Uterus (tissue), 4 donors: ENCODE measurements at places on chromosomes 3 and 15. TPM values are rescaled to one million over a fixed set of nuclear protein-coding genes. Genes with fewer than 3 reads are reported as not detected.

DNA sequence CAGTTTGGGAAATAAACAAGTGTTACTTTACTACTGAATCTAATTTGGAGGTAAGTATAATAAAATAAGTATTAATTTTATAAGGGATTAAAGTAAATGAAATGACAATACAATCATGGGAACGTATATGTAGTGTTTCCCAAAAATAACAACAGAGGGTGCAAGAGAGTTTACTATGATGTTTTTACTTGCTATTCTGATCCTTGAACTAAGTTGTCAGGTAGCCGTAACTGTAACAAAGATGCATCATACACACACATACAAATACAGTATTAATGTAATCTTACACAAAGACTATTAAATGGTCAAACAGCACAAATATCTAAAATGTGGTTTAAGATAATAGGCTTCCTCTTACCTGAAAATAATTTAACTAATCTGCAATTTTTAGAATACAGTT, 311.4 kb downstream of the TBC1D5 start:
- no peak overlapping the region for H3K27ac ChIP-seq
- H3K27me3 ChIP-seq: no peaks in the 10 kb centered on the region
- no peaks in the 10 kb centered on the region for H3K36me3 ChIP-seq
- H3K4me3 ChIP-seq: no peak overlapping the region

Gene CYP8B1
- not detected for total RNA-seq

- H3K27me3 ChIP-seq: no peaks in the 10 kb centered on the region
- H3K4me3 ChIP-seq: no peak overlapping the region
- no peak overlapping the region for H3K27ac ChIP-seq
These were observed 122.6 kb downstream of the CADM2 start for GRCh38 chr3:85081191-85081906.

Gene SCAMP2
- 17.4 TPM for total RNA-seq

GRCh38 chr3:125395091-125395490, 20.0 kb upstream of the ZNF148 start:
- H3K4me3 ChIP-seq: no peak overlapping the region
- no peak overlapping the region for H3K27ac ChIP-seq
- H3K27me3 ChIP-seq: no peaks in the 10 kb centered on the region
- no peak for DNase-seq
- no peaks in the 10 kb centered on the region for H3K4me1 ChIP-seq

DNA sequence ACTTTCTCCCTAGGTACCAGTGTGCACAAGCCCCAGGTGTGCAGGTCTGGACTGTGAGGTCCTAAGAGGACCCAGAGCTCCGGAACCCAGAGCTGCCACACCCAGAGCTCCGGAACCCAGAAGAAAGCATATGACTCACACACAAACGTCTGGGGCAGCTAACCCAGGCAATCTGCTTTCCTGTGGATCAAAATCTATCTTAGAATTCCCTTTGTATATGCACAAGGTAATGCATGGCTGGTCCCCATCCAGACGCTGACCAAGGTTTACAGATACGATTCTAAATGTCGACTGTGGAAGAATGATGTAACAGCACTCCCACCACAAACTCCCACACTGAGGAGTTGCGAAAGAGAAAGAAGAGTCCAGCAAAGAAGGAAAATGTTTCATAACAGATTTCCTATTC, 15.7 kb downstream of the KCNMB2 start:
- no peak overlapping the region for H3K27ac ChIP-seq
- no peaks in the 10 kb centered on the region for H3K36me3 ChIP-seq
- DNase-seq: peak; percentile 45
- H3K4me3 ChIP-seq: no peak overlapping the region

- H3K36me3 ChIP-seq: no peaks in the 10 kb centered on the region
- H3K27ac ChIP-seq: no peak overlapping the region
- no peaks in the 10 kb centered on the region for H3K27me3 ChIP-seq
- H3K4me1 ChIP-seq: no peaks in the 10 kb centered on the region
These were observed 163.4 kb downstream of the XXYLT1 start for GRCh38 chr3:195107593-195107992.

GRCh38 chr3:149516920-149517319, 42.4 kb downstream of the TM4SF4 start:
- no peaks in the 10 kb centered on the region for H3K36me3 ChIP-seq
- no peak for DNase-seq
- no peak overlapping the region for H3K27ac ChIP-seq
- H3K27me3 ChIP-seq: no peaks in the 10 kb centered on the region
- H3K4me3 ChIP-seq: no peak overlapping the region

GRCh38 chr3:194573680-194574437, 59.4 kb downstream of the TMEM44 start:
- no peak for DNase-seq
- H3K36me3 ChIP-seq: no peaks in the 10 kb centered on the region
- no peak overlapping the region for H3K4me3 ChIP-seq
- H3K4me1 ChIP-seq: no peaks in the 10 kb centered on the region
- H3K27me3 ChIP-seq: no peaks in the 10 kb centered on the region
- no peak overlapping the region for H3K27ac ChIP-seq

- no peak overlapping the region for H3K4me3 ChIP-seq
- no peaks in the 10 kb centered on the region for H3K36me3 ChIP-seq
- no peak for DNase-seq
- no peak overlapping the region for H3K27ac ChIP-seq
These were observed 510.4 kb upstream of the AGTR1 start for GRCh38 chr3:148187296-148187695.

DNA sequence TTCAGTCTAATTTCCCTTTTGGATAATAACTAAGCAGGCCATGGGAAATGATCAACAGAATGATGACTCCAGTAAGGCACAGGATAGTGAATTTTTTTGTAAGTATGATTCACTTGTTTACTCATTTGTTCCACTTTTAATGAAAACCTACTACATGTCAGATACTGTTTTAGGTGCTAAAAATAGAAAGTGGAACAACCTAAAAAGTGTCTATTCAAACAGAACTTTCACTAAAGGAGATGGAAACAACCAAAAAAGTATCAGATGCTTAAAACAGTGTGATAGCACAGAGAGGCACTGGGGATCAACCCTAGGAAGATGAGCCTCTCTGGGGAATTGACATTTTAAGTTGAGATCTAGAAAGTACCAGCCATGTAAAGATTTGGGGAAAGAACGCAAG, 11.1 kb downstream of the RYK start:
- no peaks in the 10 kb centered on the region for H3K36me3 ChIP-seq
- DNase-seq: no peak
- peak overlapping the region; percentile 46 for H3K27ac ChIP-seq
- no peak overlapping the region for H3K4me3 ChIP-seq
- no peaks in the 10 kb centered on the region for H3K4me1 ChIP-seq
- H3K27me3 ChIP-seq: no peaks in the 10 kb centered on the region

- no peak overlapping the region for H3K4me3 ChIP-seq
- H3K27ac ChIP-seq: no peak overlapping the region
- H3K27me3 ChIP-seq: no peaks in the 10 kb centered on the region
- H3K4me1 ChIP-seq: no peaks in the 10 kb centered on the region
These were observed 633.1 kb downstream of the ZPLD1 start for GRCh38 chr3:103067963-103068362.

- H3K27me3 ChIP-seq: no peaks in the 10 kb centered on the region
- H3K4me1 ChIP-seq: no peaks in the 10 kb centered on the region
- no peak overlapping the region for H3K4me3 ChIP-seq
- no peak overlapping the region for H3K27ac ChIP-seq
These were observed 3.9 kb downstream of the SCN5A start for GRCh38 chr3:38645601-38646000.

Gene GOLGA6L10
- 2.8 TPM for total RNA-seq

DNA sequence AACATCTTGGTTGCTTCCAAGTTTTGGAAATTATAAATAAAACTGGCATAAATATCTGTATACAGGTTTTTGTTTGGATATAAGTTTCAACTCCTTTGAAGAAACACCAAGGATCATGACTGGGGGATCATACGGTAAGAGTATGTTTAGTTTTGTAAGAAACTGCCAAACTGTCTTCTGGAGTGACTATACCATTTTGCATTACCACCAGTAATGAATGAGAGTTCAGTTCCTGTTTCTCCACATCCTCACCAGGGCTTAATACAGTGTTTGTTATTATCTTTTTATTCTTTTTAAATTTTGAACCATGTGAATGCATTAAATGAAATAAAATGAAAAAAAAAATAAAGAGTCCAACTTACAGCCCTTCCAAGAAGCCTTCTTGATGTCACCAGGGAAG, 3.7 kb upstream of the ANKUB1 start:
- no peak for DNase-seq
- no peak overlapping the region for H3K27ac ChIP-seq
- H3K4me3 ChIP-seq: no peak overlapping the region
- H3K36me3 ChIP-seq: no peaks in the 10 kb centered on the region
- no peaks in the 10 kb centered on the region for H3K4me1 ChIP-seq

Gene ANKRD63
- 0.52 TPM for total RNA-seq
